Stimulated activated CD8-positive, alpha-beta memory T cell treated with anti-CD3 and anti-CD28 coated beads, Interleukin-2, amount 100 ng/mL, for 1 hour (primary cell): ENCODE measurements at places on chromosomes 16 and 17.

DNA sequence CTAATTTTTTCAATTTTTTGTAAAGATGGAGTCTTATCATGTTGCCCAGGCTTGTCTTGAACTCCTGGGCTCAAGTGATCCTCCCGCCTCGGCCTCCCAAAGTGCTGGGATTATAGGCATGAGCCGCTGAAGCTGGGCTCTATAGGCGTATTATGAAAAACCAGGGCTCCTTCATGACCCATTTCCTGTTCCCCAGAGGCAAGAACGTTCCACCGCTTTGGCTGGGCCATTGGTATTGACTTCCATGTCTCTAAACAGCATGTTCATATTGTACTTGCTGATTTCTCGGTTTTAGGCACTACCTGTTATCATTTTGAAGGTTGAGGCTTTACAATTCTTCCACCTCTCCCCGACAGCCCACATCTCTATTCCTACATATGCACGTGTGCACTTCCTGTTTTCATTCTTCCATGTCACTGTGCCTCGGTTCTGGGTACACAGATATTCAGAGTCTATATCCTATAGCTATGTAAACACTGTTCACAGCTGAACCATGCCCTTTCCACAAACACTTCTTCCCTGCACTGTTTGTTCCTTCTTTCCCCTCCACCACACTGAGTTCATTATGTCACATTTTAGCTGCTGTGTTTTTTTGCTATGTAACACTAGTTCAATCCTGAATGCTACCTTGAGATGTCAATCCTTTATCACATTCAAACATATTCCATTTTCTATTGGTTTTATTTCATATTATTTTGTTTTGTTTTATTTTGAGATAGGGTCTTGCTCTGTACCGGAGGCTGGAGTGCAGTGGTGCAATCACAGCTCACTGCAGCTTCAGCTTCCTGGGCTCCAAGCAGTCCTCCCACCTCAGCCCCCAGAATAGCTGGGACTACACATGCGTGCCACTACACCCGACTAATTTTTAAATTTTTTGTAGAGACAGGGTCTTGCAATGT, 16.8 kb upstream of the MAPK3 start:
- DNase-seq: no peak

DNA sequence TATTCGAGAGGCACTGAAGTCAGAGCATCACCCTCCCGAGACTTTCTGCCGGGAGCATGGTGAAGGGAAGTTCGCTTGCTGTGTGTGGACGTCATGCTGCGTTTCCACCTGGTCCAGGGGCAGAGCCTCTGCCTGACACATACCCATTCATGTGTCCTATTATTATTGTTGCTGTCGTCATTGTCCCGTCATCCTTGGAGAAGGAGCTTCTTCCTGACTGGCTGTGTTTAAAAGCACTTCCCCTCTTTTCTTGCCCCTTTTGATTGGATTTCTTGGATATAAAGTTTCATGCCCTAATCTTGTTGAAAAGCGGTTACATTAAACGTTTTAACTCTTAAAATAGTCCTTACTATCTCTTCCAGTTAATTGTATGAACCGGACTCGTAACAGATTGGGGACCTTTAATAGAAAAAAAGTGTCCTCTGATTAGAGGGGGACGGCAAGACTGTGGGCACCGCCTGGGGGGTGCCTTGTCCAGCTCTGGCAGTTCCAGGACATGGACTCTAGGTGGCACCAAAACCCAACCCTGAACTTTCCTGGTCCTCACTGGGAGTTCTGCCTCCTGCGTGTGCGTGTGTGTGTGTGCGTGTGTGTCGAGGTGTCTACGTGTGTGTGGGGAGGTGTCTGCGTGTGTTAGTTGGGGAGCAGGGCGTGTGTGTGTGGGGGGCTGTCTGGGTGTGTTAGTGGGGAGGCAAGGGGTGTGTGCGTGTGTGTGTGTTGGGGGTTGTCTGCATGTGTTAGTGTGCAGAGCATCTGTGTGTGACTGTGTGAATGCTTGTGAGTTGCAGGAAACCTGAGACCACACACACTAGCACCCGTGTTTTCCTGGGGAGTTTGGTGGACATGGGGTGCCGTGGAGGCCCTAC, 133.3 kb upstream of the CIBAR2 start:
- DNase-seq: no peak

DNA sequence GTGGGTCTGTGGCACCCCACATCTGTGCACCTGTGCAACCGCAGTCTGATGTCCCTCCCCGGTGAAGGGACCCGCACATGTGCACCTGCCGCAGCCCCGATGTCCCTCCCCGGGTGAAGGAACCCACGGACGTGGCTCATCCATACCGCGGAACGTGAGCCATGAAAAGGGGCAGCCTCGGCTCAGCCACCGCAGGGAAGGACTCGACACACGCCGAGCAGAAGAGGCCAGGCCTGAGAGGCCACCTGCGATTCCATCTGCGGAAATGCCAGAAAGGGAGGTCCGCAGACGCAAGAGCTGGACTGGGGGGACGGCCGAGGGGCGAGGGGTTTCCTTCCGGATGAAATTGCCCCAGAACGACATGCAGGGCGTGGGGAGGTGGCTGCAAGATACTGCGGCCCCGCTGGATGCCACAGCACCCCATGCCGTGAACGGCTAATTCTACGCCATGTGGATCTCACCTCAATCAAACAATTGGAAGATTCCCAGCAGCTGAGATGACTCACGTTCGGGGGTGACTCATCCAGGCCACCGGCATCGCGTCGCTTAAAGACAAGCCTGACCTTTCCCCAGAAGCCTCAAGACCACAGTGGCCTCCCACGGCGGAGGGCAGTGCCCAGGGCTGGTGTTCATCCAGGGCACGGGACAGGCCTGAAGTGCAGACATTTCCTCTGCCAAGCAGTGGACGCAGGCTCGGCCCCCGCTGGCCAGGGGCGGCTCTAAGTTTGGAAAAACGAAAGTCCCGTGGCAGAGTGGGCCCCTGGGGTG, 21.0 kb downstream of the SOX8 start:
- peak; percentile 48 for DNase-seq

DNA sequence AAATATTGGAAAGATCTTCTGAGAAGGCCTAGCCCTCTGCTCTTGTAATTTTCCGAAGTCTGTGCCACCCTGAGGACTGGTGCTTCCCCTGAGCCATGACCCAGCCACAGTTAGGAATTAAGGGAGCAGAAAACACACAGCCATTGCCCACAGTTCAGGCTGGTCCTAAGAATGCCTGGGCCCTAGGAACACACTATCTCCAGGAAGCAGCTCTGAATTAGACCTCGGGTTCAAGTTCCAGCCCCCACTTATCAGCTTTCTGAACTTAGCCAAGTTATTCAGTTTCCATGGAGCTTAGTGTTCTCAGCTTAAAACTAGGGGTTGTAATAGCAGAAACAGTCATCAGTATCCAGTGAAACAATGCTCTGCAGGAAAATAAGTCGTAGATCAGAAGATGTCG, 56.0 kb downstream of the CDH13 start:
- DNase-seq: no peak

DNA sequence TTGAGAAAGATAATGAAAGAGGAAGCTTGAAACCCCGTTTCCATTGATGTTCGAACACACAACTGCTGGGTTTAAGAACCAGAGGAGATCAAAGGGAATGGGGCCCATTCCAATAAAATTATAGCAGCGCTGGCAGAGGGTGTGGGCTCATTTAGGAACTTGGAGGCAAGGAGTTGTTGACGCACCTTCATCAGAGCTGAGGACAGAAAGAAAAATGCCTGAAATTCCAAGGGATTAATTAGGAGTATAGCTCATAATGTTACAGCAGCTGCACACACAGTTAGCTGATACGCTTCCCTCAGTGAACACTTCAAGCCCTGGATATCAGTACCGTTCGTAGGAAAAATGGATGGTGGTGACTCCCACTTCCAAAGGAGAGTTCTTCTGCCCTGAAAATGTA, 127.2 kb downstream of the AXIN2 start:
- no peak for DNase-seq

DNA sequence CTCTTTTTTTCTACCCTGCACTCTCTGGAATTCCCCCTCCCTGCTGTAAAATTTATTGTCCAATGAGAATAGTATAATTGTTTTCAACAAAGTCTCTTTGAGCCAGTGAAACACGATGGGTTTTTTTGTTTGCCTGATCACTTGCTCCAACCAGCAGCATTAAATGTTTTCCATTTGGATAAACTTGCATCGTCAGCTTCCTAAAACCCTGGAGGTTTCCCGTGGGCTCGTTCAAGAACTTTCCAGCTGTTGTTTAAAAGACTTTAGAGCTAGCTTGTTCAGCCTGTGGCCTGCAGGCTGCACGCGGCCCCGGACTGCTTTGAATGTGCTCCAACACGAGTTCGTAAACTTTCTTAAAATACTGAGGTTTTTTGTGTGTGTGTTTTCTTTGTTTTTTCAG, 14.9 kb downstream of the NAGPA start:
- no peak for DNase-seq

DNA sequence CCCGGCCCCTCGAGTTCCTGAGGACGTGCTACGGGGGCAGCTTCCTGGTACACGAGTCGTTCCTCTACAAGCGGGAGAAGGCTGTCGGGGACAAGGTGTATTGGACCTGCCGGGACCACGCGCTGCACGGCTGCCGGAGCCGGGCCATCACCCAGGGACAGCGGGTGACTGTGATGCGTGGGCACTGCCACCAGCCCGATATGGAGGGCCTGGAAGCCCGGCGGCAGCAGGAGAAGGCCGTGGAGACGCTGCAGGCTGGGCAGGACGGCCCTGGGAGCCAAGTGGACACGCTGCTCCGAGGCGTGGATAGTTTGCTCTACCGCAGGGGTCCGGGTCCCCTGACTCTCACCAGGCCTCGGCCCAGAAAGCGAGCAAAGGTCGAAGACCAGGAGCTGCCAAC, 21.4 kb downstream of the FLYWCH1 start:
- no peak for DNase-seq

DNA sequence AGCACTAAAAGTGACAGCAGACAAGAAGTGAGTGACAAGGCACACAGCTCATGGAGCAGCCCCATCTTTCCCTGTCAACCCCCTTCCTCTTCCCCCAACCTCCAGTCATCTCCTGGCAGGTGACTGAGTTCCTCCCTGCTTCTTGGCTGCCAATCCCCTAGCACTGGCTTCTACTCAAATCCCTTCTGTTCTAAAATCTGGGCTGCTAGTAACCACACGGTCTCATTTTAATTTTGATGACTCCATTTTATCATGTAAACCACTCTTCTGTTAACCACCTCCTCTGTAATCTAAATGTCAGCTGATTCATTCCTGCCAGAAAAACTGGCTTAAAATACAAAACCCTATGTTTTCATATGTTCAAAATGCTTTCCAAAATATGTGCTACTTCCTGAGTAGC, 419.8 kb upstream of the MON1B start:
- no peak for DNase-seq

- DNase-seq: no peak
Measured at GRCh38 chr16:86508947-86509758, 1.2 kb upstream of the FOXF1 start.

GRCh38 chr16:63289834-63290460, 1253.7 kb upstream of the CDH8 start:
- no peak for DNase-seq

GRCh38 chr16:22627043-22627442, 116.4 kb downstream of the NPIPB5 start:
- DNase-seq: no peak

- no peak for DNase-seq
Measured at GRCh38 chr16:1042866-1043265, 29.7 kb upstream of the SSTR5 start.

GRCh38 chr16:58211245-58211644, 13.3 kb upstream of the CSNK2A2 start:
- no peak for DNase-seq

DNA sequence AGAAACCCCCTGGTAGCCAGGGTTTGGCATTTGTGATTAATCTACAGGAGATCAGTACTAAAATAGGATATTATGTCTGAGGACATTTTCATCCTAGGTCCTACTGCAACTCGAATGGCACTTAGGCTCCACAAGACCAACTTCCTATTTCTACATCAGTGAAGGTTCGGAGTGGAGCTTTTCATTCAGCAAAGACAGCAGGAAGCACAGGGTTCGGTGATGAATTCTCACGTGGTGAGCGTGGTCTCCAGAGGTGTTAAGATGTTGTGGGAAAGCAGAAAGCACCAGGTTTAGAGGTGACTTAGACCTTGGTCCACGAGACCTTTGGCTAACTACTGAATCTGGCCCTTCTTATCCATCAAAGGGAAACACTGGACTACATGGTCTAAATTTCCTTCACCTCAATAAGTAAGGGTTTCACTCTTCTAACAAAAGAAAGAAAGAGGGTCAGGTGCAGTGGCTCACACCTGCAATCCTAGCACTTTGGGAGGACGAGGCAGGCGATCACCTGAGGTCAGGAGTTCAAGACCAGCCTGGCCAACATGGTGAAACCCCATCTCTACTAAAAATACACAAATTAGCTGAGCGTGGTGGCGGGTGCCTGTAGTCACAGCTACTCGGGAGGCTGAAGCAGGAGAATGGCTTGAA, 13.9 kb upstream of the HELZ start:
- DNase-seq: no peak

- DNase-seq: no peak
Measured at GRCh38 chr16:79008869-79009179, 591.7 kb downstream of the MAF start.

- no peak for DNase-seq
Measured at GRCh38 chr16:53433509-53433908, 762 bp upstream of the RBL2 start.

GRCh38 chr16:65967376-65967775, 399.1 kb upstream of the CDH5 start:
- DNase-seq: no peak

DNA sequence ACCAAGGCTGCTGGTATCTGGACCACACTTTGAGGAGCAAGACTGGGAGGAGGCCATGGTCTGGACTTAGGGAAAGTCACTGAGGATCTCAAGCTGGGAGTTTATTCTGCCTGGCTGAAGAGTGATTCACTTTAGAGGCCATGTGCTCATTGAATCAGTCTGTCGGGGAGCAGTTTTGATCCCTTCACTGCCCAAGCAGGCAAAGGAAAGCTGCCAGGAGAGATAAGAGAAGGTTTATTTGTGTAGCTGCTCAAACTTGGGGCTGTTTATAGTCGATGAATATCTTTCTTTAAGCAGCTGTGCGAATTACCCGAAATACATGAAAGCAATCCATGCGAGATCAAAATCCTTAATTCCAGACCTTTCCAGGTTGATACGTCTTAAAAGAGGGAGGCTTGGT, 544.4 kb upstream of the EEF2KMT start:
- no peak for DNase-seq

GRCh38 chr17:9108146-9108545, 86.8 kb downstream of the NTN1 start:
- DNase-seq: no peak

- DNase-seq: no peak
Measured at GRCh38 chr16:11689031-11689840, 21.0 kb downstream of the SNN start.

- no peak for DNase-seq
Measured at GRCh38 chr16:18836702-18837101, 35.4 kb upstream of the ARL6IP1 start.

- DNase-seq: no peak
Measured at GRCh38 chr16:35909351-35909954, 2450.0 kb downstream of the TP53TG3F start.
